ENCODE measurements at places on chromosomes 6 and 20. TPM values are rescaled to one million over a fixed set of nuclear protein-coding genes. Genes with fewer than 3 reads are reported as not detected.
A peak's percentile ranks its signal among the peaks of the same experiment; 100 is the strongest.

Gene MOXD1
- 0.86 TPM for total RNA-seq

Gene PNLDC1
- not detected for total RNA-seq

DNA sequence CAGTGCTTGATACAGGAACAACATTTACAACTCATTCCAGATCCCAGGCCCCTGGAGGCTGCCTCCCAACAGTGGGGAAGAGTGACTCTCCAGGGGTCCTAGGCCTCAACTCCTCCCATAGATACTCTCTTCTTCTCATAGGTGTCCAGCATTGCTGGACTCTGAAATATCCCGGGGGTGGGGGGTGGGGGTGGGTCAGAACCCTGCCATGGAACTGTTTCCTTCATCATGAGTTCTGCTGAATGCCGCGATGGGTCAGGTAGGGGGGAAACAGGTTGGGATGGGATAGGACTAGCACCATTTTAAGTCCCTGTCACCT lies 4.2 kb downstream of the PIM1 start:
- DNase-seq: no peak

Gene ACSS1
- 13.0 TPM for total RNA-seq

DNA sequence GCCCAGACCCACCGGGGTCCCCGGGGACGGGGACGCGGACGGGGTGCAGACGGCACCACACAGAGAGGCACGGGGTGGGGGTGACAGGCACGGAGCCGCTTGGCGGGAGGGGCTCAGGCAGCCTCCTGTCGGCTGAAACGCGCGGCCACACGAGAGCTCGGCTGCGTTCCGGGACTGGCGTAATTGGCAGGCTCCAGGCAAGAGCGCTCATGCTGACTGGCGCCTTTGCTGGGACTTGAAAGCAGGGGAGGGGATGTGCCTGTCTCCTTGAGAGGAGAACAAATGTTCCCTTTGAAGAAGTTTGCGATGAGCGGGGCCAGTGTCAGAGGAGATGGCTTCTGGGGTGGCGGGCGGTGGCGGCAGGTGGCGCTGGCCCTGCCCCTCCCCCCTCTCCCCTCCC lies 25.8 kb downstream of the BHLHE23 start:
- DNase-seq: peak; percentile 73

- DNase-seq: no peak
Observed at GRCh38 chr20:48217190-48217589, 431.9 kb upstream of the SULF2 start.

Measured in SJCRH30 (cell line).